Muscle of arm (tissue), 14 donors: ENCODE measurements at places on chromosomes 11 and 22.
A peak's percentile ranks its signal among the peaks of the same experiment; 100 is the strongest.

- DNase-seq, result no peak
These were observed 182.3 kb downstream of the BLID start for GRCh38 chr11:121933694-121934093.

DNA sequence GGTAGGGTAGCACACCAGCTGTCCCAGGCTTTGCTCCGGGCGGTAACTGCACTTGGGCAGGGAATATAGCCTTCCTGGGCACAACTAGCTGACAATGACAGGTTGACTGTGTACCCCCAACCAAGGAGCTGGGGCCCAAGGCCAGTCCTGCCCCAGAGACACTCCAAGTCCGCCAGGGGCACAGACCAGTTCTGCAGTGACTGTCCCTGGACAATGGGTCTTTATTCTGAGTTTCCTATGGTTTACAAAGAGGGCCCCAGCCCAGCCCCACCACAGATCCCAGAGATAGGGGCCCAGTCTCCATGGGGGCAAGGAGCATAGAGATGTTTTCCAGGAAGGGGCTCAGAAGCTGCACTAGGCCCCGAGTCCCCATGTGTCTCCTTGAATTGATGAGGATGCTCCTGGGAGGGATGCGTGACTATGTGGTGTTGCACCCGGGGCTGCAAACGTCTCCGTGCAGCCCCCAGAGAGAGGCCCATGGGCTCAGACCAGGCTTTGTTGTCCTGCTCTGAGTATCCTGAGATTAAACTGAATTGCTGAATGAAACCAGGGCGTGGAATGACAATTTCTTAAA, 48.4 kb downstream of the CD6 start:
- DNase-seq, result no peak

DNA sequence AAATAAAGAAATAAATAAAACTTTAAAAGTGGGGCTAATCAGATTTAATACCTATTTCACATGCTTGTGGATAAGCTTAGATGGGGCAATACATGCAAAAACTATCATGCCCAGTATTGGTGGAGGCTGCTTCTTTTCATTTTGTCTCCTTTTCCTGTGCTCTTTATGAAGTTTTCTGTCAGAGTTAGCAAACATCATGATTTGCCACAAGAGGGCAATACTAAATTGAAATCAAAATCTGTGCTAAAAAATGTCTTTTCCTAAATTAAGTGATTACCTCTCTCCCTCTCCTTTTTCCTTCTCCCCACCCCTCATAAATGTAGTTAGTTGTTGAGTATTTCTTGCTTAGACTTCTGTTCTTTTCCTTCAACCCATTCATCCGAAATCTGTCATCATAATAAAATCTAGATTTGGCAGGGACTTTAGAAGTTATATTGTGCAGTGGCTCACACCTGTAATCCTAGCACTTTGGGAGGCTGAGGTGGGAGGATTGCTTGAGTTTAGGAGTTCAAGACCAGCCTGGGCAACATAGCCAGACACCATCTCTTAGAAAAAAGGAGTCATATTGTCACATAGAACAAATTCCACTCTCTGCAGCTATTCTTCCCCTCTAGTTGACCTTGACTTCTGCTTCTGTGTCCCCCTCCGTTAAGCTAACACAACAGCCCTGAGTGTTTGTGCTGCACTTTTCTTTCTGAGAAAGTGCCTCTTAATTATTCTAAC, 4.7 kb upstream of the ARHGAP42 start:
- DNase-seq, result no peak

GRCh38 chr11:26229981-26230380, 101.9 kb upstream of the ANO3 start:
- DNase-seq, result no peak

- no peak for DNase-seq
These were observed 6.3 kb downstream of the RCOR2 start for GRCh38 chr11:63910675-63911074.

DNA sequence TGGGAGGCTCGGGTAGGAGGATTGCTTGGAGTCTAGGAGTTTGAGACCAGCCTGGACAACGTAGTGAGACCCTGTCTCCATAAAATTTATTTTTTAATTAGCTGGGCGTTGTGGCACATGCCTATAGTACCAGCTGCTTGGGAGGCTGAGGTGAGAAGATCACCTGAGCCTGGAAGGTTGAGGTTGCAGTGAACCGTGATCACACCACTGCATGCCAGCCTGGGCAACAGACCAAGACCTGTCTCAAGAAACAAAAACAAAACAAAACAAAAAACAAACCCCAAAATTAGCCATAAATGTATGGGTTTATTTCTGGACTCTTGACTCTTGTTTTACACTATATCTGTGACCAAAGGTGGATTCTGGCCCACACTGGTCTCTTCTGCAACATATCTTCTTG, 41.6 kb downstream of the EIF3F start:
- DNase-seq, result no peak

DNA sequence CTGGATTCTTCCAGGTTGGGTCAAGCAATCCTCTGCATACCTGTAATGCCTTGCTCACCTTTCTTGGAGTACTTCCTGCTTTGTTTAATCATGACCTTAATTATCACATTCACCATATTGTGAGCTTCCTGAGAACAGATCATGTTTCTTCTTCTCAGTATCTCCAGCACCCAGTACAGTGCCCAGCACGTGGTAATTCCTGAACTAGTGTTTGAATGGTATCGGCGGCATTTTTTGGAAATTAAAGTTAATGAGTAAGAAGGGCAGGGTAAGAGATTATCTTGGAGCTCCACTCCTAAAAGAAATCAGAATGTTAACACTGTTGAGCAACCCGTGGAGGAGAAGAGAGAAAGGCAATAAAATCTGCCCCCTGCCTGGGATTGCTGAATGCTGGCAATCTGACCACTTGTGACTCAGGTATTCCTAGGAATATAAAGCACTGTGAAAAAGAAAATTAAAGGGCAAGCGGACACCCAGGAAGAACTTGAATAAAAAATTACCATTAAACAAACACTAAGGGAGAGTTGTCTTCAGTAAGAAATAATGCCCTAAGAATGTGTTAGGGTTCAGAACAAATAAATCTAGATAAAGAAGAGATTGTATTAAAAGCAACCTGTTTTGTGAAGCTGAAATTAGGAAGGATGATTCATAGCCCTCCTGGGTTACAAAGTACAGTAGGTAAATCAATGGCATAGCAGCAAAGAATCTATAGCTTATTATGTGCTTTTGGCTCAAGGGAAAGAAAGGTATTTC, 92.9 kb downstream of the PDHX start:
- DNase-seq, result no peak

- no peak for DNase-seq
These were observed 14.8 kb upstream of the MFNG start for GRCh38 chr22:37500745-37501609.

GRCh38 chr11:105705786-105706530, 96.1 kb downstream of the GRIA4 start:
- DNase-seq, result no peak

- DNase-seq, result no peak
These were observed 435.0 kb upstream of the CADM1 start for GRCh38 chr11:115939104-115939730.

DNA sequence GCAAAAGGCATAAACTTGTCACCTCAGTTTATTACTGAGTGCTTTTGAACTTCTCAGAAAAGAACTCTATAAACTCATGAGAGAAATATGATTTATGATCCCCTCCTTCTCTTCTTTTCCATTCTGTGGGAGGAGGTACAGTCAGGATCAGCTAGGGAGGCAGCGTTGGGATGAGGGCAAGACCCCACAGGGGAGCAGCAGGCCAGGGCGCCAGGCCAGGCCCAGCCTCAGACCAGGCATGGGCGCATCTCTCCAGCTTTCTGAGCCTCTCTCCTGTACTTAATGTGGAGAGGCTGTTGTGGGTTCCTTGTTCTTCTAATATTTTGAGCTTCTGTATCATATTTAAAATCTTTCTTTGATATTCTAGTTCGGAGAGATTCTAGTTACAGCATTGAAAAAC, 71.7 kb downstream of the C22orf31 start:
- DNase-seq, result no peak

GRCh38 chr22:19810381-19811201, 44.1 kb downstream of the GNB1L start:
- DNase-seq, result no peak

DNA sequence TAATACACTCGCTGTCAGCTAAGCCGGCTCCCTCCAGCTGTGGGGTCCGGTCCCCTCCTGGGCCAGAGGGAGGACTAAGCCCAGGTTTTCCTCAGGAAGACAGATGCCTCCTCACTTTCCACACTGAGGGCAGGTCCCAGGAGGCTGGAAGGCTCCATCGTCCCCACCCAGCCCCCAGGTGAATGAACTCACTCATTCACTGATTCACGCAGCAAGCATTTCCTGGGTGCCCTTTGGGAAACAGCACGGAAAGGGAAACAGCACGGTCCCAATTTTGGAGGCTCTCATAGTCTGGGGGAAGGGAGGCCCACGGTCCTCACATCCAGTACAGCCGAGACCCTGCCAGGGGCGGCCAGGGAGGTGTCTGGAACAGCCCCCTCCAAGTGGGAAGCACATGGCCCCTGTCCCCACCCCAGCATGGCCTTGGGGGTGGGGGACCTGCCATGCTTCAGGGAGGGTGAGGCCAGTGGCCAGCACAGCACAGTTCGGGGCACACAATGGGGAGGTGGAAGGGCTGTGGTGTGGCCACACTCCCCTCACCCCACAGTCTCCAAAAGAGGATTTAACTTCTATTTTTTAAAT, 9.3 kb upstream of the TH start:
- no peak for DNase-seq

- no peak for DNase-seq
These were observed 117.7 kb upstream of the RCN1 start for GRCh38 chr11:31973172-31973571.

DNA sequence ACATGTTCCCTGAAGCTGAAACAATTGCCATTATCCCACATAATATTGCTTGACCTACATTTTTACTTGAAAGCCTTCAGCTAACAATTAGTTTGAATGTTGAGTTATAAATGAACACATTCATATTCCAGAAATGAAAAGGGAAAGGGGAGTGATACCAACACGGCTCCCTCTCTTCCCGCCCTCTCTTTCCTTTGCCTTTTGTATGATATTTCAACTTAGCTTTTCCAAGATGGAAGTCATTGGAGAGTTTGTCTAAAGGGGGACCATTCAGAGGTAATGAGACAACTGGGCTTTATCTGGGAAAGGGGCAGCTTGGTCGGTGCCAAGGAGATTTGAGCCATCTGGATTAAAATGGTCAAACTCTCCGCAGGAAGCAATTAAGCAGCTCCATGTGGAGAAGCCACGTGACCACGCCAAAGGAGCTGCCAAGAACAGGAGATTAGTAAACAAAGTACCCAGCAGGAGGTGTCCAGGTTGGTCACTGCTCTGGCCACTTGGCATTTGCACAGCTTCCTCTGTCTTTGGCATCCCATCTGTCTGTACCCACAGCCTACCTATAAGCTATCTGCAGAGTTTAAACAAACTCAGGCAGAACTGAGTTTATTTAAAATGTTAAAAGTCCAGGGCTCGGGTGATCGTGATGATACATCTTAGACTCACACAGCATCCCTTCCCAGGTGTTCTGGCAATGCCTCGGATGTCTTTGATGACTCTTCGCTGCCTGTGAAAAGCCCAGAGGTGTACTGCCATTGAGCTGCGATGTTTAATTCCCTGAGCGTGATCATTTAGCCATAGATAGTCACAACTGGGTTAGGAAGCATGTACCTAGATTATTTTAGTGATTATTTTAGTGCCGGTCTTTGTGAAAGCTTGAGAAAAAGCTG, 735.9 kb downstream of the NTM start:
- no peak for DNase-seq

GRCh38 chr22:24270556-24271385, at the start of gene SPECC1L:
Gene SPECC1L (plus strand): TSS chr22:24270831. CDS start chr22:24302232, 31,401 bp downstream.
- DNase-seq, result peak; percentile 95

DNA sequence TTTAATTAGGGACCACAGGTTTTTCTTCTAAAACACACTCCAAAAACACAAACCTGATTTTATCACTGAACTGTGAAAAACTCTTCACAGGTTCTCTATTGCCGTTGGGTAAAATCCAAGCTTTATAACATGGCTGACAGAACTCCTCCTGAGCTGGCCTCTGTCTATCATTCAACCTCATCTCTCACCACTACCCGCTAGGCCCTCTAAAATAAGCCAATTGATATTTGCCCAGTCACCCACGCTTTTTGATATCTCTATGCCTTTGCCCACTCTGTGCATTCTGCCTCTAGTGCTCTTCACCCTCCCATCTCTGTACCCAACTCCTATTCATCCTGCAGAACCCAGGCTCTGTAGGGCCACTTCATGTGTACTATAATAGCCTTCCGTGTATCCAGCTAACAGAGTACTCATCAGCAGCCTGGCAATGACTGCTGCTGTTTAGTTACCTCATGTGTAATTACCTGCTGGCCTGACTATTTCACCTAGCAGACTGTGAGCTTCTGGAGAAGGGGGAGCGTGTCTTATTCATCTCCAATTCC, 1.1 kb upstream of the CNGA4 start:
- no peak for DNase-seq

- no peak for DNase-seq
These were observed 238.2 kb upstream of the ZBED5 start for GRCh38 chr11:11095831-11096723.

GRCh38 chr11:115652094-115652493, 147.9 kb upstream of the CADM1 start:
- DNase-seq, result no peak

DNA sequence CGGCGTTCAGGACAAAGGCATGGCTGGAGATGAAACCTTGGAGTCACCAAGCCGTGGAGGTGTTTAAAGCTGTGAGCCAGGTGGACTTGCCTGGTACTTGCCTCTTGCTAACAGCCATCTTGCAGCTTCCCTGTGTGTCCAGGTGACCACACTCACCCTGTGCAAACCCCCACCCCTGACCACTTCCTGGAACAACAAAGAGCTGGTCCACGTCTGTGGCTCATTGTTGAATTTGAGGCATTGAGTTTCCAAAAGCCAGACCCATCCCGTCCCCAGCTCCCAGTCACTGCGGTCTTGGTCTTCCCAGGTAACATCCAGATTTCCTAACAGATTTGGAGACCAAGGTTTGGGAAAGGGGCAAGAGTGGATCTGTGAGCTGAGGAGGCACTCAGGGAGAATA, 18.5 kb downstream of the DHCR7 start:
- DNase-seq, result no peak

DNA sequence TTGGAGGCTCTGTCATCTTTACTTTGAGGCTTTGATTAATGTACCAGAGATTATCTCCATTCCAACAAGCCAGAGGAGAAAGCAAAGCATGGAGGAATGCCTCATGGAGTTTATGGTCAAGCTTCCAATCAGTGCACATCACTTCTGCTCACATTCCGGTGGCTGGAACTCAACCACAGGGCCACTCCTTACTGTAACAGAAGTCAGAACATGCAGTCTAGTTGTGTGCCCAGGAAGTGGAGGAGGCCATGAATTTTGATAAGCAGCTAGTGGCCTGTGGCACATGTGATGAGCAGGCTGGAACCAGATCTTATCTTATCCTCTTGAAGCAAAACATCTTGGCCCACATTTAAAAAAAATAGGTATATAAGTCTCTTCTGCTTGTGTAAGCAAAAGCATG, 258.9 kb upstream of the ARHGAP20 start:
- no peak for DNase-seq

GRCh38 chr11:11265994-11266606, 87.0 kb downstream of the CSNK2A3 start:
- no peak for DNase-seq

DNA sequence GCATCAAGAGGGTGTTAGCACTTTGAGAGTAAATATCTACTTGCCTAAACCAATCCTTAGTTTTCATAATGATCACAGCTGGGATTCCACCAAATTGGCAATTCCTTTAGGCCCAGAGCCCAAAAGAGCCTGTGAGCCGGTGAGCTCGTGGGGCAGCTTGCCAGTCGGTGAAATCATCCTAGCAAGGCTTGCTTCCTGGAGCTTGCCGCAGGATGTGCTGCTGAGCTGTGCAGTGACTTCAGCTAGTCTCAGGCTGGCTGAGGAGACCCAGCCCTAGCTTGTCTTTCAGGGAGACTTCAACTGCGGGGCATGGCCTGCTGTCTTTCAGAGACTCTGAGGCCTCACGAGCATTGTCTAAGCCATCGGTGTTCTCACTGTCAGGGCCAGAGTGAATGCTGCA, 73.6 kb upstream of the SUSD2 start:
- DNase-seq, result peak; percentile 92
